ENCODE measurements at places on chromosomes 3 and 15.

DNA sequence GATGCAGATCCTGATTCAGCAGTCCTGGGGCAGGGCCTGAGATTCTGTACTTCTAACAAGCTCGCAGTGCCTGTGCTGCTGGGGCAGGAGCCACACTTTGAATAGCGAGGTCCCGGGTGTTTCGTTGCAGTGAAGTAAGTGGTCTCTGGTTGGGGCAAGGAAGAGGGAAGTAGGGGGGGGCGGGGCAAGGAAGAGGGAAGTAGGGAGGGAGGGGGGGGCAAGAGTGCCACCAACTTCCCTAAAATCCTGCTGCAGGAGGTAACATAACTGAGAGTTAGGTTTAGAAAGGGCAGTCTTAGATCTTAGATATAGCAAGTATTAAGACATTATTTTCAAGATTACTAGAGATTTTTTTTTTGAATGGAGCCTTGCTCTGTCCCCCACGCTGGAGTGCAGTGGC, 35.5 kb downstream of the CRTAP start:
- no peak for DNase-seq

DNA sequence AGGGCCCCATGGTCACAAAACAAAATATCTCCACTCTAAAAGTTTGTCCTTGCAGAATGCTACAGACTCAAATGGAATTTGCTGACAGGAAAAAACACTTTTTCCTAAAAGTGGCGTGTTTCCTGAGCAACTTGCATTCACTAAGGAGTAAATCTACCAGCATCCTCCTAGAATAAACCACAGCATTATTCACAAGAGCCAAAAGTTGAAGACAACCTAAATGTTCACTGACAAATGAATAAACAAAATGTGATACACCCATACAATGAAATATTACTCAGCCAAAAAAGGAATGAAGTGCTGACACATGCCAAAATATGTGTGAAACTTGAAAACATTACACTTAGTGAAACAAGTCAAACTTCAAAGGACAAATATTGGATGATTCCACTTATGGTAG, 28.9 kb downstream of the ITGB5 start:
- no peak for DNase-seq

DNA sequence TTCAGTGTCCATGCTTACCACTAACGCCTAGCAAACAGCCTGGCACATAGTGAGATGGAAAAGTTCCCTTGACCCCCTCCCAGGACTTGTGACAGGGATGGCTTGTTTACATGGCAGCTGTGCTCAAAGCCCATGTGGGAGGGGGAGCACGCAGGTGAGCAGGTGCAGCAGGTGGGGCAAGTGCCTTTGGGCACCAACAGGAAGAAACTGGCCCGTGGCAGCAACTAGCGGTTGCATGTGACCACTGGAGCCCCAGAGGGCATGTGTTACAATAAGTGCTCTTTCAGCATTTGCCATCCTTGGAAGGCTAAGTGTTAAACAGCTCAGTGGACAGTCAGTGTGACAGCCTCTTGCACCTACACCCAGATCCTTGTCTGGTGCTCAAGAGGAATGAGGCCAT, 734.6 kb downstream of the TUSC7 start:
- DNase-seq: no peak

DNA sequence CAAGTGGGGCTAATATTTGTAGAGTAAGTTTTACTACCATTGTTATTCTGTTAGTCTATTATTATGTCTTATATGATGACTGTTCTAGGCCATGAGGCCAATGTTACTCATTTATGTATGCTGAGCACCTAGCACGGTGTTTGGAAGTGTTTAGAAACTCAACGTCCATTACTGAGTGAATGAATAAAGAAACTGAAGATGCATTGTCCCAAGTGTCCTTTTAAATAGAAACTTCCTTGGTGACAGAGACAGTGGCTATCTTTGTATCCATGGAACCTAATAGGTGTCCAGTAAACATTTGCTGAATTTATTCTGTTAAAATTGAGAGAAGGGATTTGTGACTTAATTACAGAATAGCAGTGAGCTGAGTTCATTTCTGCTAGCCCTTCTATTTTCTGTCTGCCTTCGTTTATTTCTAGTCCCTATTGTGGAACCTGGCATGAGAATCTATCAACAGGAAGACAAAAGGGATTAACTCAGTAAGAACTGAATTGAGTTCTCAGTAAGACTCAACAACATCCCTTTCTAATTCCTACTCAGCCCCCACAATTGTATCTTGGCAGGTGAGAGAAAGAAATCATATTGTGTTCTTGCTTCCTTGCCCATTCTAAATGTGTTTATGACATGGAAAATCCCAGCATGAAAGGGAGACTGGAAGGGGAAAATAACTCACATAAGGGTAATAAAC, 246.6 kb upstream of the LRRC3B start:
- DNase-seq: no peak

DNA sequence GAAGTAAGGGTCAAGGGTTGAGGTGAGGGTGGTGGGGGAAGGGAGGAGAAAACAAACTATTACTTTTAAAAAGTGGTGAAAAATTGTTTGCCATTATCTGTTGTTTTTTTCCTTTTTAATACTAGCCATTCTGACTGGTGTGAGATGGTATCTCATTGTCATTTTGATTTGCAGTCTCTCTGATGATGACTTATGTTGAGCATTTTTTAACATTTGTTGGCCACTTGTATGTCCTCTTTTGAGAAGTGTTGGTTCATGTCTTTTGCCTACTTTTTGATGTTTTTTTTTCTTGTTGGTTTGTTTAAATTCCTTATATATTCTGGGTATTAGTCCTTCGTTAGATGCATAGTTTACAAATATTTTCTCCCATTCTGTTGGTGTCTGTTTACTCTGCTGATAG, 185.9 kb upstream of the ANKRD28 start:
- no peak for DNase-seq

- DNase-seq: no peak
Observed at GRCh38 chr3:196192036-196192523, 19.1 kb downstream of the ZDHHC19 start.

DNA sequence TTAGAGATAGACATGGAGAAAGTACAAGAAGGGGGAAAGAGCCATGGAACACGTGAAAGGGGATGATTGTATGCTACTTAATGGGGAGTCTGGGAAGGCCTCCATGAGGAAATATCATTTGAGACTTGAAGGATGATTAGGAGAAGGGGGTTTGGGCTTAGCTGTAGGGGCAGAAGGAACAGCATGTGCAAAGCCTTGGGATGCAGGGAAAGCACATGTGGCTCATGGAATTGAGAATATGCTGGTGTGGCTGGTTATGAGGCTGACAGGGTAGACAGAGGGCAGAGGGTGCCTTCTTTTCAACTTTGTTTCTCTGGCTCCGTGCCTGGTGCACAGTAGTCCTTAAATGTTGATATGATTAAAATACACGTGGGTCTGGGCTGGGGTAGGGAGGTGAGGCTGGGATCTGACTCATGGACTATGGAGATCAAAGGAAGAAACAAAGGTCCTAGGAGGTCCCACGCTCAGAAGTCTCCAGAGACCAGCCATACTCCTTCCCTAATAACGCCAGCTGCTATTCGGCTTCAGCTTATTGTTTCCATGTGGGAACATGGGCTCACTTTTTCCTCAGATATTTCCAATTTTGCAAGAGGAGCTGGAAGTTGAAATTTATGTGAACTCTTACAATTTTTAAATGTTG, 1.1 kb downstream of the GTF2E1 start:
- no peak for DNase-seq

GRCh38 chr3:30649572-30650318, 43.3 kb downstream of the TGFBR2 start:
- no peak for DNase-seq

DNA sequence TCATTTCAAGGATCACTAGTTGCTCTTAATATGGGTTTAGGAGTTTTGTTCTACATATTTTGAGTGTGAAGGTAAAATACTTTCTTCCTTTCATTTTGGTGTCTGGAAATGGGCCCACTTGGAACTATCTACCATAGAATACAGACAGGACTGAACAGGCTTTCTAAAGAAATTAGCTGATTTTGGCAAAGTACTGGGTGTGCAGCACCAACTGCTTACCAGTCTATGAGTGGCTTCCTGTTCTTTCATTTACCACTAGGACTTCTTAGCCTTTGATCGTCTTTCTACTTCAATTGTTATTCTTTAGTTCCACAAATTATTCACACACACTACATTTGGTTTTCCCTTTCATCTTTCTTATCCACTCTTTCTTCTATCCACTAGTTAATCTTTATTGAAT, 1196.3 kb downstream of the ROBO1 start:
- no peak for DNase-seq

GRCh38 chr3:13628841-13629551, 80.1 kb downstream of the FBLN2 start:
- no peak for DNase-seq

DNA sequence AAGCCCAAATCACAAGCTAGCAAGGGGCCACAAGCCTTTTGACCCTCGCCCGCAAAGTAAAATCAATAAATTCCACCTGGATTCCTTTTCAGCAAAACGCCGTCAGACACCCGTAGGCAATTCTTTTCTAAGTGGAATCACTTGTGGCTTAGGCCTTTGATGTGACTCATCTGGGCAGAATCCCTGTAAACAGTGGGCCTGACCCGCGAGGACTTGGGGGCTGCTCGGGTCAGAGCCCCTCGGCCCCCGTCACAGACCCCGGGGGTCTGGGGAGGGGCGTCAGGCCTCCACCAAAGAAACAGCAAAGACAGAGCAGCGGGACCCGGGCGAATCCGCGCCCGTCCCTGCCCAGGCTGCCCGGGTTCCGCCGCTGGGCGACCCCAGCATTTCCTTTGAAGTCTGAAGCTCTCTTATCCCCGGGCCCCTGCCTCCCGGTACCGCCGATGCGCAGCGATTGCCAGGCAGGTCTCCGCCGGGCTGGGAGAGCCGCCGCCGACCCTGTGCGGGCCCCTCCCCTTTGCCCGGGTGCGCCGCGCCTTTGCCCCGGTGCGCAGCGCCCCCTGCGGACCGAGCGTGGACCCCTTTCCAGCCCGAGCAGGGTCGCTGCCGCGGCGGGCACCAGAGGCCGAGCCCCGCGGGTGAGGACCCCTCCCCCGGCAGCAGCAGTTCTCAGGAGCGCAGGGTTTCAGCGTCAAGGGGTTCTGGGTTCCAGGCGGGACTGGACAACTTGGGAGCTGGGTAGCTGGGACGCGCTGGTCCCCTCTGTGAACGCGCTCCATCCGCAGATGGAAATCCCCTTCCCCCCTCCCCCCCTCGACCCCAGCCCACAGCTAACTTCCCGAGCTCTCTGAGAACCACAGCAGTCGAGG, 178.3 kb downstream of the UACA start:
- DNase-seq: peak; percentile 73

DNA sequence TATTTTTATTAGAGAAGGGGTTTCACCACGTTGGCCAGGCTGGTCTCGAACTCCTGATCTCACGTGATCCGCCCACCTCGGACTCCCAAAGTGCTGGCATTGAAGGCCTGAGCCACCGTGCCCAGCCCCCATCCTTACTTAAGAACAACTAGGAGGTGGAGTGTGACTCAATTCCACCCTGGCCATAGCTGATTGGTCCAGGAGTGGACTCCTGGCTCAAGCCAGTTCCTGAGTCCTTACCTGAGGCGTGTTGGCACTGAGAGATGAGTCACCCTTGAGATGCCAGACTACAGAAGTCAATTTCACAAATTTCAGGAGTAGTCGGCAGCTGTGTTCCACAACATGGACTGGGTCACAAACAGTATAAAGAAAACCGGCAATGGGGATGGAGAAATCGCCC, 124.2 kb downstream of the SHQ1 start:
- DNase-seq: peak; percentile 90

DNA sequence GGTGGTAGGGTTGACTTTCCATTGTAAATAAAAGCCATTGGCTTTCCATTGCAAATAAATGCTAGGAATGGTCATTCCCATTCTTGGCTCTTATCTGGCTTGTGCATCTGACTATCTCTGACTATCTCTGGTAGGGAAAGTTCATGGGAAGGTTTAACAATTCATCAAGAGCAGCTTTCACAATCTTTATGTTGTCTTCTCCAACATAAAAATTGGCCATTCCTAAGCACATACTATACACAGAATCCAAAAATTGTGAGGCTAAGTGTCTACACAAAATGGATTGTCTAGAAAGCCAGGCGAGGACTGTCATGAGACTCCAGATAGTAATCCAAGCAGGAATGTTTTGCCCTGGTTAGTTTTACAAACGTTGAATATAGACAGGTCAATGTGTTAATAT, 54.4 kb upstream of the WNT5A start:
- DNase-seq: no peak

- DNase-seq: no peak
Observed at GRCh38 chr3:52352566-52352965, 36.4 kb downstream of the DNAH1 start.

- peak; percentile 67 for DNase-seq
Observed at GRCh38 chr3:44913868-44914468, 39.6 kb downstream of the TGM4 start.

DNA sequence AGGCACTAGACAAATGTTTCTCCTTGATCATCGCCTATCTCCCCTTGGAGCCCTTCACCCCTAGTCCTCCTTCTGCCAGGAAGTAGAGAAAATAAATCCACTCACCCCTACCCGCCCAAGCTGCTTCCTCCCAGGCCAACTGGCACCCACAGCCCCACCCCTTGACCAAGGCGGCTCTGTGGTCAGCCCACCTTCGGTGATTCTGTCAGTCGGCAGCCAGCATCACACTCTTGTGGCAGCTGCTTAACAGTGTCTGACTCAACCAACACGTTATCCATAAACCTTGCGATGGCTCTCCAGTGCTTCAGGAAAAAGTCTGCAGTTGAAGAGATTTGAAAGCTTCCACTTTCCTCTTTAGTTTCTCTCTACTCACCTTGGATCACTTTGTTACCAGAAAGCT, 7.6 kb downstream of the SHF start:
- no peak for DNase-seq

GRCh38 chr15:82130248-82130647, 84.4 kb upstream of the MEX3B start:
- no peak for DNase-seq
